ENCODE measurements at places on chromosomes 16 and 17. TPM values are rescaled to one million over a fixed set of nuclear protein-coding genes. Genes with fewer than 3 reads are reported as not detected.

Gene MYH2
- polyA plus RNA-seq = not detected

Gene ARHGDIG
- 0.51 TPM for polyA plus RNA-seq

Gene UMOD
- polyA plus RNA-seq = not detected

Gene TBX2
- polyA plus RNA-seq = 183 TPM

Gene TNFRSF13B
- not detected for polyA plus RNA-seq

Gene FOXO3B
- polyA plus RNA-seq = 4.5 TPM

Gene OTOP2
- polyA plus RNA-seq = not detected

Gene NKD1
- polyA plus RNA-seq = 32.0 TPM

Gene COPZ2
- polyA plus RNA-seq = 24.8 TPM

Gene MYH13
- polyA plus RNA-seq = not detected

Gene ZNF785
- polyA plus RNA-seq = 27.2 TPM

Gene NPIPA5
- polyA plus RNA-seq = 32.3 TPM

Gene TEN1
- polyA plus RNA-seq = 21.9 TPM

Gene HOXB6
- polyA plus RNA-seq = 11.9 TPM

Gene TMEM88
- polyA plus RNA-seq = 12.5 TPM

Gene AGRP
- polyA plus RNA-seq = not detected

Gene LRRC37A
- 6.0 TPM for polyA plus RNA-seq

Data from right lung (tissue), 10 donors.